Fibroblast of skin of right biceps (primary cell): ENCODE measurements at places on chromosomes 1 and 21.

DNA sequence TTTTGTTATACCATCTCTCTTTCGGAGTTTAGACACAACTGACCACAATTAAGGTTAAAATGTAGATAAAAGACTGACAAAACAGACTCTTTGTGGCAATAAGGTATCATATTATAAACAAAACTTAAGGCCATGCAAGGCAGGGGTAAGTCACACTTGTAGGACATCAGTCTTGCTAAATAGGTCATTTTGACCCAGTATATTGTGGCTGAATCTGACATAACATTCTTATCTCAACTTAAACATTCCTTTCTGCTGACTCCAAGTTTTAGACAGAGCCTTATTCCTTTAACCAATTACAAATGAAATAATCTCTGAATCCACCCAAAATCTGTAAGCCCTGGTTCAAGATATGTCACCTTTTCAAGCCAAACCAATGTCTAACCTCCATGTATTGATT is 733.4 kb upstream of the B3GALT2 start:
- peak; percentile 46 for DNase-seq

- DNase-seq = peak; percentile 79
Observed at GRCh38 chr1:236063919-236064673, 794 bp downstream of the NID1 start.

- DNase-seq = no peak
Observed at GRCh38 chr1:62012836-62013235, 181.8 kb upstream of the L1TD1 start.

- no peak for DNase-seq
Observed at GRCh38 chr1:93340090-93340489, 5.6 kb upstream of the DR1 start.
